ENCODE measurements at places on chromosomes 2 and 18. TPM values are rescaled to one million over a fixed set of nuclear protein-coding genes. Genes with fewer than 3 reads are reported as not detected.

Gene TACR1
- 0.07 TPM for total RNA-seq

Gene XIRP2
- total RNA-seq = 248 TPM

Gene ZNF892
- 3.0 TPM for total RNA-seq

Gene NLRC4
- 0.82 TPM for total RNA-seq

Gene DPY30
- 42.6 TPM for total RNA-seq

- DNase-seq = no peak
Measured at GRCh38 chr2:168712053-168712452, 90.4 kb upstream of the NOSTRIN start.

DNA sequence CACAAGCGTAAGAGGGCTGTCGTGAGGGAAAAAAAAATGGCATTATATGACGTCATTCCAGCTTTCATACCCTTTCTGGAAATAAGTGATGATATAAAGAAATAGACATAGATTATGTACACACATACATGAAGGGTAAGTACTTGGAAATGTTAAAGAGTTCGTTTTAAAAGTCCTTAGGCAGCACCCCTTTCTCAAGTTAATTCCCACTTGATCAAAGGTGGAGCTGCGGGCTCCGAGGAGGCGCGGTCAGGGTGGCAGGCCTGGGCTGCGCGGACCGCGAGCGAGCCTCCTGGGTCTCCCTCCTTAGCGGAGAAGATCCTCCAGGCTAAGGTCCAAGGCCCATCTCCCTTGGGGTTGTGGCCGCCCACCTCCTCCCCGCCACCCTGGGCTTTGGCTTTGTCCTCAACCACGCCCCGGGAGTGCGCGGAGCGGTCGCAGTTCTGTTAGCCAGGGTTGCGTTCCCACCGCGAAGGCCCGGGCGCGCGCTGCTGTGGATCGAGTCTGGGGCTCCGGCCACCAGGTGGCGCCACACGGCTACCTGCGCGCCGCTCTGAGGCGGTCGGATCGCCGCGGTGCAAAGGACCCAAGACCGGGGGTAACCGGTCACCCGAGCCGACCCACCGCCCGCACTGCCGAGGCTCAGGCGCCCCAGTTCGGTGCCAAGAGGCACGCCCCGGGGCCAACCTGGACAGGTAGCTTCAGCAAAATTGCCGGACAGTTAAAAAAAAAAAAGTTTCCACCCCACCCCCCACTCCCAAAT lies 66.8 kb downstream of the HNRNPLL start:
- DNase-seq = peak; percentile 92

DNA sequence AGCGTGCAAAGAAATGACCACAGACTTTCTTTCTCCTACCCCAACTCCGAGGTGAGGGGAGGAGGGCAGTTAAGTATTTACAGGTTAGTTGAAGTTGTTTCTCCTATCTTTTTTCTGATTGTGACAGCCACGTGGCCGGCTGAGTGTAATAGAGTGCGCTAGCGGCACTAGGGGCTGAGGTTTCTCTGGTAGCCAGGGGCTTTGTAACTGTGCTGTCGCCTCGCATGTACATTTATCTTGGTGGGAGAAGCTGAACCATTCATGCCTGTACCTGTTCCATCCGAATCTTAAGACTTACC lies 214.1 kb upstream of the STON1 start:
- no peak for DNase-seq

GRCh38 chr2:45706033-45706432 lies 54.6 kb downstream of the PRKCE start:
- DNase-seq = no peak

DNA sequence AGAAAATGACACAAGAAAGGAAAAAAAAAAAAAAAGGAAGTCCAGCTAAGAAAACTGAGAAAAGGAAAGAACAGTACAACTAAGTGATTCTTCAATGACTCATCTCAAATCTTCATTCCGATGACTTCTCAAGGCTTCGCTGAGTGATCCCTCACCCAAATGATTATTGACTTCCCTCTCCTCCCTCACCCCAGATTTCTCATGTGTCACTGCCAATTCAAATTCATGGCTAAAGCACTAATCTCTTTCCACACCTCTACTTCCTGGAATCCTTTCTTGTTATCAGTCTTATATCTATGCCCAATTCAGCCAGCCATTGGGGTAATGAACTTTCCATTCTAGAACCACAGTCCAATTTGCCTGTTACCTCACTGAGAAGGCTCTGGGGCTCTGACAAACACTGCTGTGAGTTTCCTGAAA lies 7.2 kb upstream of the ABCB11 start:
- DNase-seq = no peak

DNA sequence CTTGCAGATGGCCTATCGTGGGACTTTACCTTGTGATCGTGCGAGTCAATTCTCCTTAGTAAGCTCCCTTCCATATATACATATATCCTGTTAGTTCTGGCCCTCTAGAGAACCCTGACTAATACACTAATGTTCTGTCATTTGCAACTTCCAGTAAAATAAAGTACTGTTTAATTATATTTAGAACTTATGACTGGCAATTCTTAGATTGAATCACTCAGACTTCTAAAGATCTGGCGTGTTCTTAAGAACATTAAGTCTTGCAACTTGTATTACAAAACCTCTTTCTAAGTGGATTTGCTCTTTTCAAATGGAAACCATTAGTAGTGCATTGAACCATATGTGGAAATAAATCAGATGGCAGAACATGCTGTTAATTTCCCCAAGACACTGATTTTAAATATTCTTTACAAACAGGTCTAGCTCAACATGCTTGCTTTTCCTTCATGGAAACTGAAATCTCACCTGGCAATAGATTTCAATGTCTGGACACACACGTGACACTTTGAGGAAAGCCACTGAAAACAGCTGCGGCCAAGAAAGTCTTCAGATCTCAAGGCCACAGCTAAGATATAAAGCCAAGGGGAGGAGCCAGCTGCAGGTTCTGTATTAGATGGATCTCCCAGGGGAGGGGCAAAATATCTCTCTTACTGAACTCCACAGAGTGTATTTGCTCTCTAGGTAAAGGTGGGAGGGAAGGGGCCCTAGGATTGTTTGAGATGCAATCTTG lies 50.6 kb downstream of the PMAIP1 start:
- no peak for DNase-seq

- no peak for DNase-seq
Measured at GRCh38 chr2:233003658-233004555, 9.1 kb downstream of the NGEF start.

GRCh38 chr2:88885275-88885674 lies 193.8 kb downstream of the RPIA start:
- DNase-seq = no peak

DNA sequence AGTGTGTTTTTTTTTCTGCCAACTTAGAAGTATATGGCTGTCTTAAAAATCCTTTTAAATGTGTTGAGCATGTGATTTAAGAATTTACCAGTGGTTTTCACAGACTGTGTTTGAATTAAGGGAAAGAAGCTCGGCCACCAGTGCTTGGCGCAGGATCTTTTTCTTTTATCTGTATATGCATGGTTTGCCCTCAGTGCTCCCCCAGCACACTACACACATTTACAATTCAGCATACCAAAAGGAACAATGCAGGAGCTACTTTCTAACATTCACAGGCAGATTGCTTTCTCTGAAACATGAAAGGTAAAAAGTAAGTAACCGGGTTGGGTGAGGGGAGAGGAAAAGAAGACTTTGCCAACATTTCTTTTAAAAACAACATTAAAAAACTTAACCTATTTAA lies 3.9 kb downstream of the SALL3 start:
- no peak for DNase-seq

DNA sequence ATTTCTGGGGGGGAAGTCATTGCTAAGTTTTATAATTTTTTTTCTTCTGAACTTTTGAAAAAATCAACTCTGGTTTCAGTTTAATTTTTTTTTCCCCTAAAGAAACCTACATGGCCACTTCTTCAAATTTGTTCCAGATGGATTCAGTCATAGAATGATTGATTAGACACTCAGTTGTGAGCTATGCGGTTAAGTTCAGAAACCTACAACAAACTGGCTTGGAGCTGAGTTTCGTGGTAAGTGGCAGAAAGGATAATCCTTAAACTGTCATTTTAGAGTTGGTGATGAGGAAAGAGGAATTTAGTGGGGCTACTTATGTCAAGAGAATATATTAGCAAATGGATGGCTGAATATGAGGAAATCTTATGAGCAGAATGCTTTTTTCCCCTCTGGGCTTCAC lies 23.7 kb downstream of the EFEMP1 start:
- DNase-seq = no peak

- no peak for DNase-seq
Measured at GRCh38 chr18:9818423-9818734, 67.4 kb upstream of the TXNDC2 start.

- DNase-seq = no peak
Measured at GRCh38 chr2:185475914-185476313, 262.7 kb upstream of the FSIP2 start.

- no peak for DNase-seq
Measured at GRCh38 chr2:20159411-20160070, 65.4 kb downstream of the SDC1 start.

- DNase-seq = peak; percentile 31
Measured at GRCh38 chr2:80238692-80239469, 65.7 kb downstream of the LRRTM1 start.

DNA sequence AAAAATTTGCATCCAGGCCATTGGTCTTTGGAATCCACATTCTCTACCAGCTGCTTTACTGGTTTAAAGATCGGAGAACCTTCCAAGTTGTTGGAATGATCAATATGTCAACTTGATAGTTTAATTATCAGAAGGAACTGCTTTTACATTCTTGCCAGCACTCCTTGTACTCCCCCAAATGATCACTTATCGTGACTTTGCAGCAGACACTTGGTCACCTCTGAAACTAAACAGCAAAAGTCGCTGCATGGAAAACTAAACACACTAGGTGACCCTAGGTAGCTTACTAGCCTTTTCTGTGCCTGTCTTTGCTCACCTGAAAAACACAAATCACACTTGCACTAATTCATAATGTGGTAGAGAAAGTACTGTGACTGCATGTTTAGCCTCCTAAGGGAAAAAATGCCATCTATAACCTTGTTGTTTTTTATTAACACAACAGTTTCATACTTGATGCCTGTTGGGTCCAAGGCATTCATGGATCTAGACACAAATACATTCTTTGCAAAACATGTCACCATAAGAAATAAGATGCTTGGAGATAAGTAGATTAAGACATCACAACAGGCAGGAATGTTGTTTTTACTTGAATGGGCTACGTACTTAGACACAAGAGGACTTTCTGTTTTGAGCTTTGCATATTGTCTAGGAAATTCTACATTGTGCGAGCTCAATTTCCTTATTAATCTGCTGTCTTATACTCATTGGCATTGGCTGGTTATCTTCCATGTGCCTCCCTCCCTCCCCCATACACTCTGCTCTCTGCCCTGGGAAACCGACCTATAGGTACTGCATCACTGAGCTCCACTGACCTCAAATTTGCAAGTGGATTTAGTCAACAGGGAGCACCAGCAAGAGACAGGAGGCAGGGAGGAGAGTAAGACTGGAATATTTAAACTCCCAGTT lies 219.1 kb upstream of the STK17B start:
- no peak for DNase-seq

- peak; percentile 84 for DNase-seq
Measured at GRCh38 chr2:37648331-37649011, 23.0 kb downstream of the CDC42EP3 start.

GRCh38 chr2:133526530-133527300 lies 41.5 kb downstream of the NCKAP5 start:
- DNase-seq = no peak

GRCh38 chr2:182592691-182593393 lies 123.2 kb upstream of the DNAJC10 start:
- DNase-seq = no peak

- no peak for DNase-seq
Measured at GRCh38 chr2:11676640-11677039, 6.6 kb upstream of the NTSR2 start.

GRCh38 chr2:229980431-229981184 lies 58.3 kb downstream of the FBXO36 start:
- peak; percentile 78 for DNase-seq

DNA sequence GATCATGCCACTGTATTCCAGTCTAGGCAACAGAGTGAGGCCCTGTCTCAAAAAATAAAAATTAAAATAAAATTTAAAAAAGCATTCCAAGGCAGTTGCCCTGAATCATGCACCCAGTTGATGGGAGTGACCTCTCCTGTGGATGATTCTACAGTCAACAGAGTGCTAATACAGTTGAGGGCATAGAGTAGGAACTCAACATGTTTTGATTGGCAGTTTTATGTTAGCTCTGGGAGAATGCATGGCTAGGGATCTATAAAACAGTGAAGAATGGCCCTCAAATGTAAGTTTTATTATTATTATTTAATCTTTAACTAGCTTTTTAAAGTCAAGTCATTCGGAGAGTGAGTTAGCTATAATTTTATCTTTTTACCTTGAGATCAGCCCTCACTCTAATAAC lies 228.5 kb upstream of the ITGA4 start:
- DNase-seq = no peak

DNA sequence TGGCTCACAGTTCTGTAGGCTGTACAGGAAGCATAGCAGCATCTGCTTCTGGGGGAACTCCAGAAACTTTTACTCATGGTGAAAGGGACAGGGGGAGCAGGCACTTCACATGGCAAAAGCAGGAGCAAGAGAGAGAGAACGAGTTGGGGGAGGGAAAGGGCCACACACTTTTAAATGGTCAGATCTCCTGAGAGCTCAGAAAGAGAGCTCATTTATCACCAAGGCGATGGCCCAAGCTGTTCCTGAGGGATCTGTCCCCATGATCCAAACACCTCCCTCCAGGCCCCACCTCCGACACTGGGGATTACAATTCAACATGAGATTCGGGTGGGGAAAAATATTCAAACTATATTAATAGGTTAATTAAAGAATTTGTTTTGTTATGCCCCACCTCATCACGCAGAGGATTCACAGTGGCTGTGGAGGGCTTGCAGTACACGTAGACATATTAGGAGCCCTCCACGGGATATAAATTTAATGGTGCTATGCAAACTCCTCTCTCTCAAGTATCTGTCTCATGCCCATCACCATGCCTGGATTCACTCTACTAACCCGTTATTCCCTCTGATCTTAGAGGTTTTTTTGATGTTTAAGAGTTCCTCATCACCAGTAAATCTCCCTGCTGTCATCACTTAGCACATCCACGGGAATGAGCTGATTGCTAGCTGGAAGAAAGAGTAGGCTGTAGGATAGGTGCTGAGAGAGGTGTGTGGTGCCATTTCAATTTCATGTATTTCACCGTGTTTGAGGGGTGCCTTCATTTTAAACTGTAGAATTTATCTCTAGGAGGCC lies 84.5 kb upstream of the ARHGAP28 start:
- no peak for DNase-seq

GRCh38 chr2:196592911-196593881 lies 46.3 kb upstream of the CCDC150 start:
- DNase-seq = peak; percentile 68

GRCh38 chr18:9140381-9140780 lies 3.8 kb downstream of the ANKRD12 start:
- DNase-seq = no peak
